Kidney epithelial cell (primary cell): ENCODE measurements at places on chromosomes 6 and 20. TPM values are rescaled to one million over a fixed set of nuclear protein-coding genes. Genes with fewer than 3 reads are reported as not detected.

DNA sequence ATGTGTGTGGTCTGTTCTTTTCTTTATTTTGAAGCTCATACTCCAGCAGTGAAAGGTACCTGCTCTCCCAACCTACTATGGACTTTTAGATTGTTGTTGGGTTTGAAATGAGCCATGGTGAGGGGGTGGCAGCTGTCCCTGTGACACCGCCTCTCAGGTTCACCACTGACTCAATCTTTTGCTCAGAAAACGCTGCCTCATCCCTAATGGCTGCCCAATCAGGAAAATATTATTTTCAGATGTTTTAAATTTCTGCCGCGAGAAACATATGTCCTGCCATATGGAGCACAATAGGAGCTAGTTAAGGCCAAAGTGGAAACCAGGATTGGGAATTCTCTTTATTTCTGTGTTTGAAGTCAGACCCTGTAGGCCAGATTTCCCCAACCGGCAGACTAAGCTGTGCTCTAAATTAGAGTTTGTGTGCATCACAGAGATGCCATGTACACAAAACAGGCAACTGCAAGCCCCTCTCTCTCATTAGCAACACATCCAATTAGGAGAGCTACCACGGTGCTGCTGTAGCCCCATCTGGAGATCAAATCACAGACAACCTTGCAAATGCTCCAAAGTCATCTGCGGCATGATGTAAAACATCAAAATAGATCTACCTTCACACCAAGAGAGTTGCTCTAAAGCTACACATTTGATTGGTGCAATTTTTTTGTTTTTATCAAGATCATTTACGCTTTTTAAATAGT, 144.1 kb upstream of the BACH2 start:
- no peak for DNase-seq

DNA sequence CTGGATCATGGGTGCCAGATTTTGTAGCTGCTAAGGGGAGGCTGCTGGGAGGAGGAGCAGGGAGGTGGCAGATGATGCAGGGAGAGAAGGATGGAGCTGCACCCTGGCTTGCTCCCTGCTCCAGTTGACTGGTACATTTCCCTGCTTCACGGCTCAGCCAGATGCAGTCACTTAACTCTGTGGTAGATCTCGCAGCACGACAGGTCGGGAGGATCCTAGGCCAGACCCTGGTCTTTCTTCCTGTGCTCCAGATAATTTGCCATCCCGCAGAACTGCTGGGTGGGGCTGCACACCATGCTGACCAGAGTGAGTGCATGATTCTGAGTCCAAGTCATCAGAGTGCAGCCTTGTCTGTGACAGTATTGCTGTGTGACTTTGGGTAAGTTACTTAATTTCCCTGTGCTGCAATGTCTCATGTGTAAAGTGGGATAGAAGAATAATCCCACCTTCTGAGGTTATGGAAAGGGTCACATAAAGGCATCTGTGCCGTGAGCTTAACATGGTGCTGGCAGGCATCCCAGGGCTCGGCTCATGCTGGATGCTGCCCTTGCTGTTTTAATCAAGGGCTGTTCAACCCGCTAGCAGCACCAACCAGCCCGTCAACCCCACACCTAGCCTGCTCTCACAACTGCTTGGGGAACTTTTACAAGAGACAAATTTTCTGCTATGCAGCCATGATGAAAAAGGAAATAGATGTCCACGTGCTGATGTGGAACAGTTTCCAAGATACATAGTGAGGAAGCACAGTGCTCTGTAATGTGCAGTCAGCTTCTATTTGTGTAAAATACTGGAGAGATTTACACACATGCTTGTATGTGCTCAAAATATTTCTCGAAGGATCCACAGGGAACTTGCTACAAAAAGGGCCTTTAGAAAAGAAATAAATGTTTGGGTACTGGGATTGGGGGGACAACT, 257.9 kb downstream of the CDH26 start:
- no peak for DNase-seq

GRCh38 chr6:71259888-71260604, 28.6 kb upstream of the OGFRL1 start:
- DNase-seq: no peak

DNA sequence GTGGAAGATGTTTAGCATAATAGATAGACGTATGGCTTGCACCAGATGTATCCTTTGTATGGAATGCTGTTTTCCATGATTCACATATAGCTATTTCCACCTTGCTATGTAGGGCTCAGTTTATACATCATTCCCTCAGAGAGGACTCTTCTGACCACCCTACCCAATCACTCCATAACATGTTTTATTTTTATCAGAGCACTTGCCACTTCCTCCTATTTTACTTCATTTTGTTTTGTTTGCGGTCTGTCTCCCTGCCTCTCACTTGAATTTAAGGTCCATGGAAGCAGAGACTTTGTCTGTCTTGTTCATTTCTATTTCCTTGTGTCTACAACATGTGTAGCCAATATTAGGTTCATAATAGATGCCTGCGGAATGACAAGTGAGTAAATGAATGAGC, 266.9 kb upstream of the CITED2 start:
- no peak for DNase-seq

DNA sequence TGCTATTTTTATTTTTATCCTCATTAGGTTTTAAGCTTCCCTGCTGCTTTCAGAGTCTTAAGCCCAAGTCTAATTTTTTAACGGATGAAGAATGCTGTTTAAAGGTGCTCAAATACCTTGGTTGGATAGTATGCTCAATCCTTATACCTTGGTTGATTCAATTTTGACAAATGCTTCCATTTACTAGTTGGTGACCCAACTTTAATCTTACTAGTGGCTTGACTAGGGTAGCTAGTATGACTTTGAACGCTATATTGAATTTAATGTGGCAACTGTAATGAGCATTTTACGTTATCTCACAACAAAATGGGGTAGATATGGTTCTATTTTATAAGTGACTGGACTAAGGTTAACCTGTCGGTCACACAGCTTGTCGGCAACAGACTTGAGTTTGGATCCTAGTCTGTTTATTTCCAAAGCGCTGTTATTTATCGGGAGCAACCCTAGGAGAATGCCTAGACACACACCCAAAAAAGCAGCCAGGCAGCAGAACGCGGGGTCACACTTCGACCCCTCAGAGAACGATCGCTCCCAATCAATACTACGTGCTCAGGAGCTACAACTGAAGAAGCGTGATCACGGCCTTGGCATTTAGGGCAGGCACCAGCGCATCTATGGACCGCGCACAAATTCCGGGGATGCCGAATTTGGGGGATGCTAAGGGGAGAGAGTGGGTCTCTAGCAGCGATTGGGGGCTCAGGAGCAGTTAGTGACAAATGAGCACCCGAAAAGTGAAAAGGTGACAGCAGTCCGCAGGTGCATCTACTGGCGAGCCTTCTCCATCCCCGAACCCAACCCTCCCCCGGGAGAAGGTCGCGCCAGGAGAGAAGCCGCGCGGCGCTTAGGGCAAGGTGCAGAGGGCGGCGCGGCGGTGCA, 586 bp upstream of the ALDH5A1 start:
- DNase-seq: no peak

DNA sequence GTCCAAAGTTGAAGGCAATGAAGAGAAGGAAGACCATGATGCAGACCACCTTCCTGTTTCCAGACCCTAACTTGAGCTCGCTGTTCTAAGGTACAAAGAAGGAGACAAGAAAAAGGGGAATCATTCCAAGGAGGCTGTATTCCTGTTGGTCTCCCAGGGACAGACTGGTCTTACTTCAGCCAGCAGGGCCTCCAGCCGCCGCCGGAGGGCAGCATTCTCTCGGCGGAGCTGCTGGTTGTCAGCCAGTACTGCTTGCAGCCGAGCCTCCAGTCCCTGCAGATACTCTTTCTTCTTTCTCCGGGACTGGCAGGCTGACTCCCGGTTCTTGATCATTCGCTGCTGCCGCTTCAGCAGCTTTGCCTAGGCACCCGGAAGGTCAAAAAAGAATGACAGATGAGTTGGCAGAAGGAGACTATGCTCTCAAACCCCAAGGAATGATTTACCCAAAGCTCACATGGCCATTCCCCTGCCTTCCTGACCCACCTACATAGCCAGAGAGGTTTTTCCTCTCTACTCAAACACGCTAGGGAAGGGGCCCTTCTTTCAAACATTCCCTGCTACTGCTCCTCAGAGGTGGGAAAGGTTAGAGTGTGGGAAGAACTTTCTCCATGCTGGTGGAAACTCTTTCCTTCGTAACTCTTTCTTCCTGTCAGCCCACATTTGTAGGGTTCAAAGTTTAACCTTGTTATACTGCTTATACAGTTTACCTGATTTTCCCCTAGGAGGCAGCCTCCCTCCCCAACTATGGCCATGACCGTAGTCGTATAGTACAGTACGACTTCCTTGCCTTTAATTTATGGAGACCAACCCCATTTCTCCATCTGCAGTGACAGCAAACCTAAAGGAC, 9.0 kb downstream of the ATF6B start:
- peak; percentile 52 for DNase-seq

RAD21L1 gene
- total RNA-seq: not detected in 2 replicates

GRCh38 chr20:62507991-62508640, 32.3 kb upstream of the GATA5 start:
- no peak for DNase-seq

GRCh38 chr20:50586531-50587232, 76.5 kb downstream of the PTPN1 start:
- no peak for DNase-seq

LAMA2 gene
- 1.1 and 1.4 TPM in 2 replicates for total RNA-seq
